ENCODE measurements at places on chromosomes 4 and X.

DNA sequence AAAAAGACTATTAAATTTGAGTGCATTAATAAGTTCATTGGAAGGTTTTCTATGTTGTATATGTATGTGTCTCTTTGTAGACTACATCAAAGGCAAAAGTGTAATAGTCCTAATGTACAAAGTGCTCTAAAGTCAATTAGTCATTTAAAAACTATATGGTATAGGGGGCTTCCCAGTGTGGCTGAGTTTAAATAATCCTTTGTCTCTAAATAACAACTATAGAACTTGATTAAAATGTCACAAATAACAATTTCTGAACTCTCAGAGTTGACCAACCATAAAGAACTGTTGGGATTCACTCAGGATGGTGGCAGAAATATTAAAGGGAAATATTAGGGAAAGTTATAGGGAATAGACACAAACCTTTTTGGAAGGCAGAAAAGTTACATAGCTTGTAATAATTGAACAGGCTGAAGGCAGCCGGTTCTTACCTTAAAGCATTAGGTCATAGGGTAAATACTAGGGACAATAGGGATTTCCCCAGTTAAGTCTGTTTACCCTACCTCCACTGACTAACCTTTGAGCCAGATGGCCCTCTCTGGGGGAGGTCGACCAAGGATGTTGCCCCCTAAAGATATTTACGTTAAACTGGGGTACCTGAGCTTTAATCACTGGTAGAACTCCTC lies 1054.2 kb downstream of the ARAP2 start:
- no peaks in the 10 kb centered on the region for H3K27me3 ChIP-seq
- H3K4me3 ChIP-seq = no peak overlapping the region
- no peaks in the 10 kb centered on the region for H3K4me1 ChIP-seq
- H3K36me3 ChIP-seq = no peaks in the 10 kb centered on the region
- no peak overlapping the region for H3K27ac ChIP-seq
- no peak for DNase-seq

GRCh38 chr4:182916483-182917181 lies 554 bp downstream of the DCTD start:
- H3K4me3 ChIP-seq = peak overlapping the region; percentile 73
- H3K27me3 ChIP-seq = no peaks in the 10 kb centered on the region
- peaks cover 28% of the 10 kb centered on the region for H3K36me3 ChIP-seq
- peaks cover 44% of the 10 kb centered on the region for H3K4me1 ChIP-seq

- no peak for DNase-seq
- H3K27me3 ChIP-seq = no peaks in the 10 kb centered on the region
- H3K4me1 ChIP-seq = no peaks in the 10 kb centered on the region
- no peak overlapping the region for H3K4me3 ChIP-seq
- no peak overlapping the region for H3K27ac ChIP-seq
These were observed 73.1 kb upstream of the EPGN start for GRCh38 chr4:74235135-74235534.

DNA sequence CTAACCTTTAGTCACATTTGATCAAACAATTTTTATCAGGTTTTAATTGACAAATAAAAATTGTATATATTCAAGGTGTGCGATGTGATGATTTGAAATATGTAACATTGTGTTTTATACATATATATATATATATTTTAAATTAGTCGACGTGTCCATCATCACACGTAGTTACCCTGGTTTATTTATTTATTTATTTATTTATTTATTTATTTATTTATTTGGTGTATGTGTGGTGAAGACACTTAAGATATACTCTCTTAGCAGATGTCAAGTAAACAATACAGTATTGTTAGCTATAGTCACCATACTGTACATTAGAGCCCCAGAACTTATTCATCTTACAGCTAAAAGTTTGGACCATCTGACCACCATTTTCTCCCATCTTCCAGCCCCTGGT lies 224.9 kb upstream of the HHIP start:
- H3K36me3 ChIP-seq = no peaks in the 10 kb centered on the region
- H3K27me3 ChIP-seq = no peaks in the 10 kb centered on the region
- no peak overlapping the region for H3K4me3 ChIP-seq
- DNase-seq = no peak
- H3K27ac ChIP-seq = no peak overlapping the region

GRCh38 chr4:1226144-1226481 lies 22.8 kb downstream of the CTBP1 start:
- H3K27me3 ChIP-seq = no peaks in the 10 kb centered on the region
- DNase-seq = no peak
- peaks cover 67% of the 10 kb centered on the region for H3K36me3 ChIP-seq

DNA sequence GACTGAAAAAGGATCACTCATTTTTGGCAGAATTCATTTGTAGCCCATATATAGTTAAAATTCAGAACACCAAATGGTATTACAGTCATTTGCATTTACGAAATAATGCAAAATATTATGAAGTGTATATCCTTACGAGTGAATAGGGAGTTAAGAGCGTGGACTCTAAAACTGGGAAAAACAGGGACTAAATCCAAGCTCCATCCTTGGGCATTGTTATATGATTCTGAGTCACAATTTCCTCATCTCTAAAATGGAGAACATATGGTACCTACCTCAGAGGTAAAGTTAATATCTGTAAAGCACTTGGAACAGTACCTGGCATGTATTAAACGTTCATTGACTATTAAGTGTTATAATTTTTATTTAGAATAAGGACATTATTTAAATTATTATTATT lies 106.3 kb downstream of the ZAR1 start:
- H3K27me3 ChIP-seq = no peaks in the 10 kb centered on the region
- H3K4me1 ChIP-seq = no peaks in the 10 kb centered on the region
- DNase-seq = no peak
- no peak overlapping the region for H3K4me3 ChIP-seq
